AG10803 (cell line): ENCODE measurements at places on chromosomes 4 and X.

DNA sequence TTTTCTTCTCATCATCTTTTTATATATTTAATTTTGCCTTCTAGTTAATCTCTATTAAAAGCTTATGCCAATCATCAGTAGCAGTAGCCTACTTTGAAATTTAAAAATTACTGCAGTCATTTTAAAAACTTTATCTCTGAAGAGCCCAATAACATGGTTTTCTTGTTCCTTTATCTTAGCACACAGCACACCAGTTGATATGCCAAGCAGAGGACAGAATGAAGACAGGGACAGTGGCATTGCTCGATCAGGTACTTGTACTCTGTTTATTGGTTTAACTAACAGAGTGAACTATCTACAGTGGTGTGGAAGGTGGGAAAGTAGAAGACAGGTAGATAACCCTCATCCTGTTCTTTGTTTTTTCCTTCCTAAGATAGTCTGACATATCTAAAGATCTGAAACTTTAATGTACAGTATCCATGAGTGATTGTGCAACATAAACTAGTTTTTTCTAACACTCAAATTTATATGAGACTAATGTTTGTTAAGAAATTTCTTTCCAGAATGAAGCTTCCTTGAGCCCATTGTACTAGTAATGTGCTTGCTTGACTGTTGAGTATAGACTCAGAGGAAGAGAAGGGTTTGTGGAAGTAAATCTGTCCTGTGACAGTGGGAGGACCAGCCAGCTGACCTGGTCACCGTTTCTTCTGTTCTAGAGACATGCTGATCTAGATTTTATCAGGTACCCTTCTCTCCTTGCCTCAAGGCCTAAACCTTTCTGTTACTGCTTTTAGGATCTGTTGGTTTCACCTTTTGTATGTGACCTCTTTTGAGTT is 66.6 kb downstream of the FNIP2 start:
- no peak for DNase-seq

GRCh38 chrX:152817078-152817764 is 13.3 kb downstream of the CETN2 start:
- peak; percentile 37 for DNase-seq

- DNase-seq: peak; percentile 48
Measured at GRCh38 chrX:53682885-53683555, 3.5 kb downstream of the HUWE1 start.

DNA sequence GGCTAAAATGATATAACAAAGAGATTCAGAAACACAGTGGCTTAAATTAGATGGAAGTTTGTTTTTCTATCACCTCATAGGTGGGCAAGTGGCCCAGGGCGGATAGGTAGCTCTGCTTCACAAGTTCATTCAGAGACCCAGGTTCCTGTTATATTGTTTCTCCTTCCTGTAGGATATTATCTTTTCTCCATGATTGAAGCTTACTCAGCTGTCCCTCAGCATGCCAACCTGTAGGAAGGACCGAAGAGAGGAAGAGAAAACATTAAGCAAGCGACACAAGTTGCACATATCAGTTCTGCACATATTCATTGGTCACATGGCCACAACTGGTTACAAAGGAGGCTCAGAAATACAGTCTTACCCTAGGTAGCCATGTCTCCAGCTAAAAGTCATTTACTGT is 6.9 kb downstream of the KLHL5 start:
- DNase-seq: no peak

DNA sequence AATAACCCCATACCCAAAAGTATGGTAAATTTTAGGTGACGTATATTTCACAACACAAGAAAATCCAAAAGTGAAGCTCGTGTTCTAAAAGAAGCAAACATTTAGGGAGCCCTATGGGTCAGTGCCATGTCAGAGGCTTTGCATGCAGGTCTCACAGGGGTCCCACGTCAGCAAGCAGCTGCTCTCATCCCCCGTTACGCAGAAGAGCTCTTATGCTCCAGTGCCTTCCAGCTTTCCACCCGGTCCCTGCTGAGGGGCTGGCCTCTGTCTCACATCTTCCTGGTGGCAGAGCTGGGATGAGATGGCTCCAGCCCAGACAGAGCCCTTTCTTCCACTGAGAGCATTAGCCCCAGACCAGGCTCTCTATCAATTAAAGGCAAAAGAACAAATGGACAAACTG is 82.0 kb downstream of the IRF2 start:
- no peak for DNase-seq

GRCh38 chr4:67320645-67321044 is 224.7 kb downstream of the CENPC start:
- no peak for DNase-seq

GRCh38 chr4:159487284-159487747 is 384.4 kb downstream of the RAPGEF2 start:
- DNase-seq: peak; percentile 75

GRCh38 chr4:170716868-170717267 is 627.1 kb upstream of the AADAT start:
- DNase-seq: no peak

DNA sequence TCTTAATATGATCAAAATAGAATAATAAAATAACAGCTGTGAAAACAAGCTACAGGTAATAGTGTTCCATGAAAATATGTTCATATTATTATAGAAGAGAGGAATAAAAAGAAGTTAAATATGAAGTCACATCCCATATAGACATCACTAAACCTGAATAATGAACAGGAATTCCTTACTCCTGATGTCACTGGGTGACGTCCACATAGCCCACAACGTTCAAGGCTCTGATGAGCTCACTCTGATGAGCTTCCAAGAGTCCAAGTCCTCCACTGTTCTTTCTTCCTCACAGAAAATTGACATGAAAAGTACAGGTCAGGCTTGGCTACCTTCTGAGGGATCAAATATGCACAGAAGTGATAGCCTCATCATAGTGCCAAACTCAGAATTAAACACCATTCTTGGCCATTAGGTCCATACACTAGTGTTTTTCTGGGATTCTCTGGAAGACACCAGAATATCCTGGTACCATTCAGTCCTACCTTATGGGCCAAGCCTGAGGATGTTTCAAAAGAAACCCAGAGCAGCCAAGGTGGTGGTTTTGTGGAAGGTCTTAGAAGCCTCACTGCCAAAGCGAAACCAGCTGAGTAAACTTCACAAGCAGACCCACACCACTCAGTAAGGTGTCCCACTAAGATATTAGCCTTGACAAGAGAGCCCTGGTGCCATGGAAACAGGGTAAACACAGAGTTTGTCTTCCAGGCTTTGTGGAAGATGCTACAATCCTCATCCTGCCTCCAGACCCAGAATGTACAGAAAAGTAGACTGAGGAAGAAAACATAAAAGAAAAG is 138.4 kb upstream of the HHIP start:
- DNase-seq: no peak

- DNase-seq: peak; percentile 13
Measured at GRCh38 chr4:165111906-165112367, 723 bp downstream of the TMEM192 start.

- DNase-seq: no peak
Measured at GRCh38 chrX:100407784-100408712, 2.0 kb downstream of the PCDH19 start.

DNA sequence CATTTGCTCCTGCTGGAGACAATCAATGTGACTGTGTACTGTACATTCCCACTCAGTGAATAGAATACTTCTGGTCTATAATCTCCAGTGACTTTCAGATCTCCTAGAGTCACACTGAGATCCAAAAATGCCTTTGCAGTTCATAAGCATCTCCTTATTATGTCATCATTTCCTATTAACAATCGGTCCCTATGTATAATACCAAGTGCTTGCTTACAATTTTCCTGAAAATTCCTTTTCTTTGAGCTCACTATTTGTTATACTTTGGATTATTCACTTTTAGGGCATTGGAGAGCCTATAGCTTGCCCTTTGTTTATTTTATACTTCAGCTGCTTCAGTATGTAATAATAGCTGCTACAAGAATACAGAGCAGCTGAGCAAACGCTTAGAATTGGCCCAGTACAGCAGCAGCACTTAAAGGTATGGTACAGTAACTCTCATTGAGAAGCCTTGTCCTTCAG is 313.0 kb downstream of the DCTD start:
- DNase-seq: peak; percentile 56

DNA sequence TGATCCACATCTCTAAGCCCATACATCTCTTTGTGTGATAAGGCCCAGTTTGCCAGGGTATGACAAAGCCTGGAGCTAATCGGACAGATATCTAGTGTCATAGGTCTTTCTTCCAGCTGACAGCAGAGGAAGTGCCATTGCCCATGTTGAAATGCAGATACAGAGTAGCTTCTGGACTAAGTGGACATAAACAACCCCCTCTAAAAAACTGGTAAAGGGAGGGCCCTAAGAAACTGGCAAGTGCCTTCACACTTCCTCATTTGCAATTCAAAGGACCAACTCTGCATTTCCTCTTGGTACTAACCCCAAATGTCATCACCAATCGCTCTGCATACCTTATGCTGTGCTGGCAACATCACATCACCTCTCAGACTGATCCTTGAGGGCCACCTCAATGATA is 20.8 kb downstream of the ARHGEF6 start:
- DNase-seq: no peak

- no peak for DNase-seq
Measured at GRCh38 chr4:151631349-151631748, 129.5 kb downstream of the GATB start.

- no peak for DNase-seq
Measured at GRCh38 chr4:6852582-6852981, 57.0 kb upstream of the TBC1D14 start.

- DNase-seq: peak; percentile 6
Measured at GRCh38 chr4:71389149-71389827, 50.5 kb downstream of the SLC4A4 start.

GRCh38 chr4:129531253-129531652 is 435.3 kb downstream of the C4orf33 start:
- DNase-seq: no peak

DNA sequence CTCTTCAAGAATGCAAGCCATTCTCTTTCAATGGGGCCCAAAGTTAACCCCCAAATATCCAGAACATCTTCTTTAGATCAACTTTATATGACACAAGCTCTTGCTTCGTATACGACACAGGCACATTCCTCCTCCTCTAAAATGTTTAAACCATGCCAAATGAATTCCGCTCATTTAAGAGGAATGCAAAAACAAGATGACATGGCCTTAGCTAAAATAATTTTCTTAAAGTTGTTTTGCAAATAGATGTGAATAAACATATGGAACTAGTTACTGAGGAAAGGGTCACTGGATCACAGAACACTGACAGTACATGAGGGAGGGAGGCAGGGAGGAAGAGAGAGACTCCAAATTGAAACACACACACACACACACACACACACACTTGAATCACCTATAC is 97.4 kb downstream of the RASL11B start:
- peak; percentile 99 for DNase-seq
